ENCODE measurements at places on chromosomes 16 and 17.

DNA sequence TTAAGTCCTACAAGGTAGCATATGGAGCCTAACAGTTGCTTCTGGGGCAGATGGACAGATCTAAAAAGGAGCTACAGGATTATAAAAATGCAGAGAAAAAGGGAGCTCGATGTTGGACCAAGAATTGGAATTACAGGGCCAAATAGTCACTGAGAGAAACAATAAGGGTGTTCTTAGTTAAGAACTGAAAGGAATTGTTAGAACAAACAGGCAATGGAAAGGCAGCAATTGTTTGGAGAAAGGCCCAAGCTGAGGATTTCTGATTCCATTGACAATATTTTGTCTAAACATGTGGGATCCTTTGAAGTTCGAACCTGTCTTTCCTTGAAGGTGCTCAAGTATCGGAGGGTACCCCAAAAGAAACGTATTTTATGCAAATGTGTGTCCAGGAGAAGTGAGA lies 513.6 kb upstream of the CDH8 start:
- no peak for DNase-seq

GRCh38 chr17:73397856-73398540 lies 86.2 kb upstream of the CDC42EP4 start:
- no peak for DNase-seq

DNA sequence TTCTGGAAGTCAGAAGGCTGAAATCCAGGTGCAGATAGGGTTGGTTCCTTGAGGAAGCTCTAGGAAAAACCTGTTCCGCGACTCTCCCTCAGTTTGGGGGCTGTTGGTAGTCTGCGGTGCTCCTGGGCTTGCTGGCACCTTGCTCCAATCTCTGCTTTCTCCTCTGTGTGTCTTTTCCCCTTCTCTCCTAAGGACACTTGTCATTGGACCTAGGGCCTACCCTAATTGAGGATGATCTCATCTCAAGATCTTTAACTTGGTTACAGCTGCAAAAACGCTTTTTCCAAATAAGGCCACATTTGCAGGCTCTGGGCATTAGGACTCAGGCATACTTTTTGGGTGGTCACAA lies 12.9 kb upstream of the CACNG4 start:
- DNase-seq, result no peak

GRCh38 chr16:5018793-5019192 lies 14.9 kb downstream of the NAGPA start:
- no peak for DNase-seq

- DNase-seq, result no peak
These were observed 690 bp downstream of the NDE1 start for GRCh38 chr16:15650698-15651171.

- DNase-seq, result peak; percentile 61
These were observed 40.3 kb upstream of the TNRC6A start for GRCh38 chr16:24689128-24689527.

DNA sequence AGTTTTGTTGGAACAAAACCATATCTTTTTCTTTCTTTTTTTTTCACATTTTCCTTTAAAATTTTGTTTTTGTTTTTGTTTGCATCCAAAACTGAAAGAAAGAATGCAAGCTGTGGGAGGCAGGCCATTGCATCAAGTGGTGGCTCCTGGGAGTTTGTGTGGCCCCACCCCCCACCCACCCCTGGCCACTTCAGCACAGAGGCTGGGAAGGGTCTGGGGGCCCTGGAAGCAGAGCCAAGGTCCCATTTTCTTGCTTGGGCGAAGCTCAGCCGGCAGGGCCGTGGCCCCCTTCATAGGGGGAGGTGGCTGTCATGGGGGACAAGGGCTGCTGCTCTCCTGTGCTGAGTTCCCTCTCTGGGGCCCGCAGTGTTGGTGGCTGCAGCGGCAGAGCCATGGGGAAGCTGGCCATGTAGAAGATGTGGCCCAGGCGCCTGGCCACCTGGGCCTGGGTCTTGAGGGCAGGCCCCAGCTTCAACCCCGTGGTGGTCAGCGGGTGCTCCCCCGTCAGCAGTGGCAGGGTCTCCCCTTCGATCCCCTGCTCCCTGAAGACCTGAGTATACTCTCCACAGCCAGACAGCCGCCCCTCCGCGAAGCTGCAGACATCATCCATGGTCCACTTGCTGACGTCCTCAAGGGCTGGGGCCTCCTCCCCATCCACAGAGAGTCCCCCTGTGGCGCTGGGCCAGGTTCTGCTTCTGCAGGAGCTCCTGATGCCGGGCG lies 19.8 kb downstream of the PAFAH1B1 start:
- no peak for DNase-seq

DNA sequence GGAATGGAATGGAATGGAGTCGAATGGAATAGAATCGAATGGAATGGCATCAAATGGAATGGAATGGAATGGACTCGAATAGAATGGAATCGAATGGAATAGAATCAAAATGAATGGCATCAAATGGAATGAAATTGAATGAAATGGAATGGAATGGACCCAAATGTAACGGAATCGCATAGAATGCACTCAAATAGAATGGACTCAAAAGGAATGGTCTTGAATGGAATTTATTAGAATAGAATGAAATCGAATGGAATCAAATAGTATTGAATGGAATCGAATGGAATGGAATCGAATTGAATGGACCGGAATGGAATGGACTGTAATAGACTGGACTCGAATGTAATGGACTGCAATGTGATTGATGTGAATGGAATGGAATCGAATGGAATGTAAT lies 501.4 kb upstream of the WSB1 start:
- no peak for DNase-seq

- DNase-seq, result no peak
These were observed 26.4 kb downstream of the DUS2 start for GRCh38 chr16:68049449-68049848.

- DNase-seq, result no peak
These were observed 8.3 kb downstream of the WDR90 start for GRCh38 chr16:657487-657886.

DNA sequence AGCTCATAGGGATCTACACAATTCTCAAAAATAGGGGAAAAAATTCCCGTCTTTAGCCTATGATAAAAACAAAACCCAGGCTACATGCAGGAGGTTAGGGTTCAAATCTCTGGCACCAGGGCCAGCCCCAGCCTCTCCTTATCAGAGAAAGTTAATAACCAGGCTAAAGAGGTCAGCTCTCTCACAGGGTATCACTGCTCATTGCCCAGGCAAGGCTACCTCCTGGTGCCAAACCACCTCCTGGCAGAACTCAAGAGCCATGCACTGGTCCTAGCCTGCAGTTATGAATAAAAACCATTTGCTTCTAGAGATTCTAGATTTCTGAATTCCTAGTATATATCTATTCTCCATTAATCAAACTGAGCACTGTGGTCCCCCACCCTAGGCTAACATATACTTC lies 65.8 kb downstream of the CREBBP start:
- DNase-seq, result no peak

GRCh38 chr17:65202844-65203571 lies 65.8 kb downstream of the RGS9 start:
- DNase-seq, result no peak

GRCh38 chr17:2369039-2369438 lies 31.7 kb downstream of the SGSM2 start:
- no peak for DNase-seq

DNA sequence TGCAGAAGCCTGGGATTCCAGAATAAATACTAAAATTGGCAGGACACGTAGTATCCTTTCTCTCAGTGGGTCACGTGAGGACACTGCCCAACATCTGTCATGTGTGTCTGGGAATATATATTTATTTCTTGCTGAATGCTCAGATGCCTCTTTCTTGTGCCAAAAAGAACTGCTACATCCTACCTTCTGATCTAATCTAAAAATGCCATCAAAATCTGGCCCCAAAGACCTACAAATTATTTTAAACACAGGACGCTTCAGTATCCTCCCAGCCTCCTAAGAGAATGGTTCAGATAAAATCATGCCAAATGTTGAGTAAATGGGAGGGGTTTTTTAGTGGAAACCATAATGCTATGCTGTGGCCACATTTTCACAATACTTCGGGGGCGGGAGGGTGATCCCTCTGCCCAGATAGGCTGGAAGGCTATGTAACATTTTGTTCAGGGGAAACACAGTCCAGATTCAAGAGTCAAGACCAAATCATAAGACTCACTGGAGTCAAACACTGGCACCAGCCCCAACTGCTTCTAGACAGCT lies 22.9 kb upstream of the CORO6 start:
- no peak for DNase-seq

GRCh38 chr17:1360975-1361374 lies 39.0 kb downstream of the YWHAE start:
- no peak for DNase-seq

DNA sequence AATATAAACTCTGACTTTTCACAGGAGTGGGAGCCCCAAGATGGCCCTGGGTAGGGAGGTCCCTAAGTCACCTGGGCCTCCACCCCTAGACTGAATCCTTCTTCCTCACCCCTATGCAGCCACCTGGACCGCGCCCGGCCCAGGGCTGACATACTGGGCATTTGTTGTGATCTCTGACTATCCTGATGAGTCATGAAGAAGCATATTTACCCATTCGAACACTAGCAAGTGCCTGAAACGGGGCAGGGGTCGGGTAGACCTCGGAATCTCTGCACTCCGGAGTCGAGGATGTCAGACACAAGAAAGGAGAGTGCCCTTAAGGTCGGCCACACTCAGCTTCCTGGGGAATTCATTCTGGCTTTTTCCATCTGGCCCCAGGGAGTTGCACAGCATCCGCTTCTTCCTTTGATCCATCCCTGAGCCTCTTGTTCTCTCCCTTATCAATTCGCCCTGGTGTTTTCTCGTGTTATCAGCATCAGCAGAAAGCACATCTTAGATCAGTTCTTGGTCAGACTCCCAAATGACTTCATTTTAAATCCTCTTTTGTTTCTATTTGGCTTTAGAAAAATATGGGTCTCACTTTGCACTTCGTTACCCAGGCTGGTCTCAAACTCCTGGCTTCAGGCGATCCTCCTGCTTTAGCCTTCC lies 10.4 kb downstream of the METTL22 start:
- no peak for DNase-seq

- DNase-seq, result no peak
These were observed 187.0 kb upstream of the RPL38 start for GRCh38 chr17:74016461-74016860.

- DNase-seq, result no peak
These were observed 3.1 kb upstream of the KRTAP3-2 start for GRCh38 chr17:41002814-41003213.

GRCh38 chr16:86869288-86870022 lies 291.1 kb downstream of the FOXL1 start:
- DNase-seq, result no peak

- no peak for DNase-seq
These were observed at the start of gene TNFRSF17 for GRCh38 chr16:11964761-11965551. Gene TNFRSF17 (plus strand): TSS chr16:11965210. CDS start chr16:11965325, 115 bp downstream.

- DNase-seq, result no peak
These were observed 11.7 kb downstream of the ATPAF2 start for GRCh38 chr17:18027280-18027679.

DNA sequence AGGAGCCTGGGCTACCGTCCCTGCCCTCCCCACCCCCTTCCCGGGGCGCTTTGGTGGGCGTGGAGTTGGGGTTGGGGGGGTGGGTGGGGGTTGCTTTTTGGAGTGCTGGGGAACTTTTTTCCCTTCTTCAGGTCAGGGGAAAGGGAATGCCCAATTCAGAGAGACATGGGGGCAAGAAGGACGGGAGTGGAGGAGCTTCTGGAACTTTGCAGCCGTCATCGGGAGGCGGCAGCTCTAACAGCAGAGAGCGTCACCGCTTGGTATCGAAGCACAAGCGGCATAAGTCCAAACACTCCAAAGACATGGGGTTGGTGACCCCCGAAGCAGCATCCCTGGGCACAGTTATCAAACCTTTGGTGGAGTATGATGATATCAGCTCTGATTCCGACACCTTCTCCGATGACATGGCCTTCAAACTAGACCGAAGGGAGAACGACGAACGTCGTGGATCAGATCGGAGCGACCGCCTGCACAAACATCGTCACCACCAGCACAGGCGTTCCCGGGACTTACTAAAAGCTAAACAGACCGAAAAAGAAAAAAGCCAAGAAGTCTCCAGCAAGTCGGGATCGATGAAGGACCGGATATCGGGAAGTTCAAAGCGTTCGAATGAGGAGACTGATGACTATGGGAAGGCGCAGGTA lies 762 bp downstream of the CDK12 start:
- no peak for DNase-seq

DNA sequence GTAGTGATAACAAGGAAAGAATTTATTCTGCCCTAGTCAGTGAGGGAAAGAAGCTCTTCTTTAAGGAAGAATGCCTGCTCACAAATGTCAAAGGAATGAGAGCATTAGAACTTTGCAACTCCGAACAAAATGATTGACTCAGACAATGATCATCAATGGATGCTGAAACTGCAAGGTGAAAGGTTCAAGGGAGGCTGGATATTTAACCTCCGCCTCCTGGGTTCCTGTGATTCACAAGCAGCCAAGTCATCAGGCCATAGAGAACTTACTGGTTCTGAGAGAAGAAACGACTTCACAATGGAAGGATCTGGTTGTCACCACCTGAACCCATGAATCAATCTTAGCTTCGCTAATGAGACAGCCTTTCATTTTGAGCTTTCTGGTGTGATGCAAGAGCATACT lies 16.0 kb upstream of the SCNN1B start:
- DNase-seq, result no peak

DNA sequence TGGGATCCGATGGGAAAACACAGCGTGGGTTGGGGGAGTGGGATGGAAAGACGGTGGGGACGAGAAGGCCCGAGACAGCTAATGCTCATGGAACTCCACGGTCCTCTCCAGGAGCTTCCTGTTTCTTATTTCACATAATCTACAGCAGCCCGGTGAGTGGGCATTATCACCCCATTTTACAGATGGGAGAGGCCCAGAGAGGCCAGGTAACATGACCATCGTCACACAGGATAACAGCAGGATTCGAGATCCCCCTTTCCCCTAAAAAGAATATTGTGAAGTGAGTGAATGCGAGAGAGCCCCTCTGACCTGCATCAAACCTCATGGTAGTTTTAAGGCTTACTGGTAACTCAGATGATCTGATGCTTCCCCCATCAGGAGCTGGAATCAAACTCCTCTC lies 12.0 kb downstream of the CIBAR2 start:
- DNase-seq, result no peak

- DNase-seq, result no peak
These were observed 30.6 kb downstream of the METRNL start for GRCh38 chr17:83109793-83110645.

- no peak for DNase-seq
These were observed 63.0 kb downstream of the GSG1L start for GRCh38 chr16:28000314-28001169.

- DNase-seq, result no peak
These were observed 112.9 kb downstream of the ABCC1 start for GRCh38 chr16:16062023-16062937.

DNA sequence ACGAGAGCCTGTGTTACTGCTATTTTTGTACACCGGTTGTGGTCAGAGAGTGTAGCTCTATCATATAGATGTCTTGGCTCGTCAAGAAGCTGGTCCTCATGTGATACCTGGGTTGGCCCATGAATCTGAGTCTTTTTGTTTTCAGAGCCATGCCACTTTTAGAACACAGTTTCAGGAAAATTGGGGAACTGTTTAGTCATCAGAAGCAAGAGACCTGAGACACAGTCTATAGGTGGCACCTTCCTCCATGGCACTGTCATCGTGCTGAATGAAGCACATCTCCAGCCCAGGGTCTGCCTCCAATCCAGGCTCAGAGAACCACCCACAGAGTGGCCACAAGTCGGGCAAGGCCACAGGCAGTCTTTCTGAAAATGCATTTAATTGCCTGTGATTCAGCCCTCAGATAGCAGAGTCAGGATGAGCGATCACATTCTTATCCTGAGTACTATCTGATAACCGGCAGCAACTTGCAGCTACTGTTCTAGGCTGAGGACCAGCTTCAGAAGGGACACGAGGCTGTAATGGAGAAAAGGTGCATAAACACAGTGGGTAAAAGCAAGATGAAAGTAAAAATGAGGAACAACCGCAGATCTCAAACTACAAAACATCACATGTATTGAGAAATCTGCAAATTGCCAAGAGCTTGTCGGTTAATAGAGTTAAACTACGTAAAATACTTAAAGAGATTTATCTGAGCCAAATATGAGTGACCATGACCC lies 14.2 kb upstream of the HAPSTR1 start:
- DNase-seq, result no peak
